Mesangial cell (primary cell): ENCODE measurements at places on chromosomes 1 and 21. TPM values are rescaled to one million over a fixed set of nuclear protein-coding genes. Genes with fewer than 3 reads are reported as not detected.

Gene UBASH3A
- total RNA-seq: not detected in 2 replicates

Gene PODN
- 0.13 TPM in 1 of 2 replicates, not detected in the other for total RNA-seq

Gene LAX1
- not detected in 2 replicates for total RNA-seq

Gene SLFNL1
- total RNA-seq: under 0.01 and 0.13 TPM in 2 replicates

Gene CCDC30
- 0.49 and 2.4 TPM in 2 replicates for total RNA-seq

Gene PRAMEF17
- not detected in 2 replicates for total RNA-seq
